Endothelial cell of umbilical vein (primary cell): ENCODE measurements at places on chromosomes 3 and 15. TPM values are rescaled to one million over a fixed set of nuclear protein-coding genes. Genes with fewer than 3 reads are reported as not detected.

Gene SCAANT1
- not detected in 2 replicates for polyA plus RNA-seq

Gene MED12L
- polyA plus RNA-seq = 0.03 TPM in 2 replicates

Gene CHST2
- 4.3 and 5.2 TPM in 2 replicates for polyA plus RNA-seq

Gene CD80
- not detected in 2 replicates for polyA plus RNA-seq

Gene TTLL13
- polyA plus RNA-seq = 0.04 and 0.05 TPM in 2 replicates

Gene APOD
- polyA plus RNA-seq = 2.2 and 3.1 TPM in 2 replicates

Gene TM4SF18
- 150 and 163 TPM in 2 replicates for polyA plus RNA-seq

Gene C3orf70
- 0.06 and 0.08 TPM in 2 replicates for polyA plus RNA-seq

Gene FMN1
- polyA plus RNA-seq = 0.01 and 0.02 TPM in 2 replicates

Gene CYP11A1
- polyA plus RNA-seq = 0.08 TPM in 1 of 2 replicates, not detected in the other

- peak; percentile 99 for DNase-seq
Measured at GRCh38 chr3:100041328-100041749, 73.0 kb downstream of the FILIP1L start.

DNA sequence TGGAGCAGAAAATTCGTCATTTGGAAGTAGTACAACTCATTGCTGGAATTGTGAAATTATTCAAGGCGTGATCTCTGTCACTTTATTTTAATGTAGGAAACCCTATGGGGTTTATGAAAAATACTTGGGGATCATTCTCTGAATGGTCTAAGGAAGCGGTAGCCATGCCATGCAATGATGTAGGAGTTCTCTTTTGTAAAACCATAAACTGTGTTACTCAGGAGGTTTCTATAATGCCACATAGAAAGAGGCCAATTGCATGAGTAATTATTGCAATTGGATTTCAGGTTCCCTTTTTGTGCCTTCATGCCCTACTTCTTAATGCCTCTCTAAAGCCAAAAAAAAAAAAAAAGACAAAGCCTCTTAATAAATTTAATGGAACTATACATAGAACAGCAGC, 5.5 kb upstream of the TIMMDC1 start:
- no peak for DNase-seq

DNA sequence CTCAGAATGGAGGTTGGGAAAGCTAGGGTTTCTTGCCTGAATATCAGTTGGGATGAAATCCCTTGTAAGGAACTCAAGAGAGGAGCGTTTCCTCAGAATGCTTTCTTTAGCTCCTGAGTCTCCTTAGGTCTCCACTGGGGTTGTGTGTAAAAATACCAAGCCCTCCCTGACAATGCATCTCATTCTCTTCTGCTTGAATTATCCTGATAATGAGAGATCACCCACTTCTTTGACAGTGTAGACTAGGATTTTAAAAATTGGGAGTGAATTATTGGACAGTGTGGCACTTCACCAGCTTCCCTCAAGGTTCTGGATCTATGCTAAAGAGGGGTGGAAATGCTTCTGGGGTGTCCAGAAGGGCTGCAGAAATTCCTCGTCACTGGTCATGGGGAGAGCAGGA, 41.8 kb upstream of the POLG start:
- no peak for DNase-seq

DNA sequence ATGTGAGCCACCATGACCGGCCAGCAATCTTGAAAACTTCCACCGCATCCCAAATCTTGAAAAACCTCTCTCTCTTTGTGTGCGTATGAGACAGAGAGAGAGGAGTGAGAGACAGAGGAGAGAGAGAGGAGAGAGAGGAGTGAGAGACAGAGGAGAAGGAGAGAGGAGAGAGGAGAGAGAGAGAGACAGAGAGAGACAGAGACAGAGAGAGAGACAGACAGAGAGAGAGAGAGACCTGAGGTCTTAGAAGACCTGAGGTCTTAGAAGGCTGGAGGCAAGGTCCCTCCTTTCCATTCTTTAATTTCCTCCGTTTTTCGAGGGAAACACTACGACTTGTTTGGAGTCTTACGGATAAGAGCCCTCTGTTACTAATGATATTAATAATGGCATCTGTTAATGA, 39.5 kb downstream of the TMEM40 start:
- DNase-seq = no peak

DNA sequence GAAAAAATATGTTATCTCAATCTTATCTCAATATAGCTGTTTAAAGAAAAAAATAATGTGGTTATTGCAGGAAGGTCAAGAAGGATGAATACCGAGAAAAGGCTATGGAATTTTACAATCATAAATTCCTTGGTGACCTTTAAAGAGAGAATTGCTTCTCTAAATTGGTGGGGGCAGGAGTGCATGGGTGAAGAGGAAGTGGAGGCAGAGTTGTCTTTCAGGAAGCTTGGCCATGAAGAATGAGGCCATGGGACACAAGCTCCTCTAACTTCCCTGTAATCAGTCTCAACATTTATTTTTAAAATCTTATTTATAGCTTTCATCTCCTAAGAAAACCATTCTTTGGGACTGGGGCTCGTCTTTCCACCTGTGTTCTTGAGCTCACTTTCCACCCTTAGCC, 22.4 kb upstream of the ALDH1A2 start:
- no peak for DNase-seq

- DNase-seq = no peak
Measured at GRCh38 chr3:11290743-11291680, 18.8 kb downstream of the ATG7 start.

- DNase-seq = peak; percentile 49
Measured at GRCh38 chr15:70507772-70508371, 255.5 kb downstream of the UACA start.

DNA sequence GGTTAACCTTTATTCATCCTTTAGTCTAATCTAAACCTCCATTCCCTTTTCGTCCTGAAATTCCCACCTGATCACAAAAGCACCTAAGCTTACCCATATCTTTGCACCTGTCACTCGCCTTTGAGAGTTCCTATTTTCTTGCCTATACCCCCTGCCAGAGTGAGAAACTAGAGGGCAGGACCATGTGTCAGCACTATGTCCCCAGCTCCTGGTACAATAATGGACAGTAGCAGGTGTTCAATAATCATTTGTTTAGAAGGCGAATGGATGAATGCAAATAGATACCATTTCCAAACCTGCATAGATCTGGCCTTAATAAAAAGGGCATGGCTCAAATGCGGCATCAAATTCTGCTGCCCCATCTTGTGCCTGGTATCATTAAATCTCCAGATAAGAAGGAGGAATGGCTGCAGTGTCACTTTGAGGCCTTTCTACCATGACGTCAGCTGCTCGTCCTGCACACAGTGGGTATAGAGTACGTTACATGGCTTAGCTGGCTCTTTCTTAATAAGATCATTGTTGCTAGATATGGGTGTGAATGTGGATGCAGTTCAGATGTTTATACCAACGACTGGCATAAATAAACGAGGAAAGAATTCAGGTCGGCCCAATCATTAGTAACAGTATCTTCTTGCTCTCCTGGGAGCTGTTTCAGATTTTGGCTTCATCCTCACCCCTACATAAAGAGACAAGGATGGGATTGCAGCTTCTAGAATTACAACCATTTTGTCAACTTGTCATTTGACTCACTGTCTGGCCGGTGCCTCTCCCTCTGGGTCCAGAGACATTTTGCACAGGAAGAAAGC, 148.7 kb downstream of the RORA start:
- no peak for DNase-seq
